LoVo (cell line): ENCODE measurements at places on chromosomes 11 and 22.

DNA sequence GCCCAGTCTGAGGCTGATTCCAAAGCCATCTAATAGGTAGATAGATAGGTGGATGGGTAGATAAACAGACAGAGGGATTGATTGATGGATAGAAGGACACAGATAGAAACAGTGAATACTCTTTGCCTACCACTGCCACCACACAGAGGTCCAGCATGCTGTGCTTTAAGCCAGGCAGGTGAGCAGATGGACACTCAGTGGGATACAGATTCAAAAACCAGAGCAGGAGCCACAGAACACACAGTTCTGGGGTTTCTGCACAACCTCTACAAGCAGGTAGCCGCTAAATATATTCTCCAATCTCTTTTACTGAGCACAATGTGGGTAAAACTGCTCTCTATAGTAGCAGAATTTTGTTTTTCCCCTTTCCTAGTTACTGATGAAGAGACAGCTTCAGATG lies 20.5 kb upstream of the JHY start:
- DNase-seq = no peak

GRCh38 chr11:11946878-11947277 lies 61.5 kb downstream of the DKK3 start:
- no peak for DNase-seq

DNA sequence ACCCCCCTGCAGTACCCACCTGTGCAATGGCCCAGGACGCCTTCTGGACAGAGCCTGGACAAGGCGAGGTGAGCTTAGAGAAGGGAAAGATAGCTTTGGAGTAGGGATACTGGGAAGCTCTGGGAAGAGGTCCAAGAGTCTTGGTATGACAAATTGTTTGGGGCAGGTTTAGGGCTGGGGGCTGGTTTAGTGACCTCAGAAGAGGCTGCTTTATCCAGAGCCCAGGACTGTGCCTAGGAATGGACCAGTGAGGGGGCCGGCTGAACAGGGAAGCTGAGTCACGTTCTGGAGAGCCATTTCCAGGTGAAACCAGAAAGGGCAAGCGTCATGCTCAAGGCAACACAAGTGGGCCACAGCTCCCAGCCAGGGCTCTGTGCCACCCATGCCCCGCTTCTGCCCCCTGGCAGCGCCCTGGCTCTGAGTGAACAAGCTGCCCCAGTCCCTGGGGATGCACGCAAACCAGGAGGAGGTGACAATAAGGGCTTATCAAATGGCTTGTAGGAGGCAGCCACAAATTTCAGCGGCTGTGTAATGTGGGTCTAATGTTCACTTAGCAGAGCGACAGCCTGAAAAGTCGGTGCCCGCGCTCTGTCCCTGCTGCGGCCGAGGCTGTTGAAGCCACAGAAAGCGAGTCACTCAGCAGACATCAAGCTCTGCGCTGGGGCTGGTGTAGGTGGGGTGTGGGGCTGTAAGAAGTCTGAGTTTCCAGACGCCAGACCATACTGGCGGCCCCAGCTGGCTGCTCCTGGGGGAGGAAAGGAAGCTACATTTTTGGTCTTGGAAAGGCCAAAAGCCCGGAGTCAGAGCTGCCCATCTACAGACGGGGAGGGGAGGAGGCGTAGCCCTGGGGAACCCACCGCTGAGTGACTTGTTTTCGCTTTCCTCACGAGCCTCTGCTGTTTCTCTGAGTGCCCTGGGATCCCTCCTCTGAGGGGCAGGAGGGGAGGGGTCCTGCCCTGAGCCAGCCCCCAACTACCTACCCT lies 18.3 kb upstream of the SYT7 start:
- DNase-seq = no peak

- DNase-seq = no peak
Observed at GRCh38 chr11:79456501-79456900, 15.7 kb upstream of the TENM4 start.

DNA sequence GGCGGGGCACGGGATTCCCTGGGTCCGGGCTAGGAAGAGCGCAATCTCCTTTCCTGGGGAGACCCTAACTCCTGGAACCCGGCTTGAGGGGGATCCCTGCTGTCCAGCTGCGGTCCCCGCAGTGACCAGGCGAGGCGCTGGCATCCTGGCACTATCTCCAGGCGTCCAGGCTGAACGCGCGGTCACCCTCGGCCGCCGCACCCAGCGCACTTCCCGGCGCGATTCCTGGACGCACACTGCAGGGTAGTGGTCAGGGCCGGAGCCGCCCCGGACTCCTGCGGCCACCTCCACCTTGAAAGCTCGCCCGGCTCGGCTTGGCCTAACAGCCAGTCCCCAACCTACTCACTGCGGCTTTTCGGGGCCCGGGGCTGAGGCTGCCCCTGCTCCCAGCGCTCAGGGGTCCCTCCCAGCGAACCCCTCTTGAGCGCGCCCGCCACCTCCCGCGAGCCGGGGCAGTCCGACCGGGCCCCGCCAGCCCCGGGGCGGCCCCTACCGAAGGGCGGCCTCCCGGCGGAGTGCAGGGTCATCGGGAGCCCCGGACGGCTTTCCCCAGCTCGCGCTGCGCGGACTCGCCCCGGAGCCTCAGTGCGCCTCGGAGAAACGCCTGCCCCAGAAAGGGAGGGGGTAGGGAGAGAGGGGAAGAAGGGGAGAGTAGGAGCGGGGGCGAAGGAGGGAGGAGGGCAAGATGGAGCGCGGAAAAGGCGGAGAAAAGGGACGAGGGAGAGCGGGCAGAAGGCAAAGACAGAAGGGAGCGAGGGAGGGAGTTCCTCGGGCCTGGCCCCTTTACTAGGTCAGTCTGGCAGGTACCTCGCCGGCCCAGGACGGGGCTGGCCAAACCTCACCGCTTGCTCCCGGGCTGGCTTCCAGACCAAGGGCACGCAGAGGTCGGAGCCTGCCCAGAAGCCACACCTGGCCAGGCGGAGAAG lies 1.0 kb downstream of the POU2AF3 start:
- DNase-seq = peak; percentile 61

DNA sequence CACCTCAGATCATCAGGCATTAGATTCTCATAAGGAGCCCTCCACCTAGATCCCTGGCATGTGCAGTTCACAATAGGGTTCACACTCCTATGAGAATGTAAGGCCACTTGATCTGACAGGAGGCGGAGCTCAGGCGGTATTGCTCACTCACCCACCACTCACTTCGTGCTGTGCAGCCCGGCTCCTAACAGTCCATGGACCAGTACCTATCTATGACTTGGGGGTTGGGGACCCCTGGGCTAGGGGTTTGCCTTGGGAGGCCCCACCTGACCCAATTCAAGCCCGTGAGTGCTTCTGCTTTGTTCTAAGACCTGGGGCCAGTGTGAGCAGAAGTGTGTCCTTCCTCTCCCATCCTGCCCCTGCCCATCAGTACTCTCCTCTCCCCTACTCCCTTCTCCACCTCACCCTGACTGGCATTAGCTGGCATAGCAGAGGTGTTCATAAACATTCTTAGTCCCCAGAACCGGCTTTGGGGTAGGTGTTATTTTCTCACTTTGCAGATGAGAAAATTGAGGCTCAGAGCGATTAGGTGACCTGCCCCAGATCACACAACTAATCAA lies 2.2 kb downstream of the APOC3 start:
- DNase-seq = no peak

GRCh38 chr11:34988294-34989255 lies 72.2 kb downstream of the PDHX start:
- DNase-seq = no peak

DNA sequence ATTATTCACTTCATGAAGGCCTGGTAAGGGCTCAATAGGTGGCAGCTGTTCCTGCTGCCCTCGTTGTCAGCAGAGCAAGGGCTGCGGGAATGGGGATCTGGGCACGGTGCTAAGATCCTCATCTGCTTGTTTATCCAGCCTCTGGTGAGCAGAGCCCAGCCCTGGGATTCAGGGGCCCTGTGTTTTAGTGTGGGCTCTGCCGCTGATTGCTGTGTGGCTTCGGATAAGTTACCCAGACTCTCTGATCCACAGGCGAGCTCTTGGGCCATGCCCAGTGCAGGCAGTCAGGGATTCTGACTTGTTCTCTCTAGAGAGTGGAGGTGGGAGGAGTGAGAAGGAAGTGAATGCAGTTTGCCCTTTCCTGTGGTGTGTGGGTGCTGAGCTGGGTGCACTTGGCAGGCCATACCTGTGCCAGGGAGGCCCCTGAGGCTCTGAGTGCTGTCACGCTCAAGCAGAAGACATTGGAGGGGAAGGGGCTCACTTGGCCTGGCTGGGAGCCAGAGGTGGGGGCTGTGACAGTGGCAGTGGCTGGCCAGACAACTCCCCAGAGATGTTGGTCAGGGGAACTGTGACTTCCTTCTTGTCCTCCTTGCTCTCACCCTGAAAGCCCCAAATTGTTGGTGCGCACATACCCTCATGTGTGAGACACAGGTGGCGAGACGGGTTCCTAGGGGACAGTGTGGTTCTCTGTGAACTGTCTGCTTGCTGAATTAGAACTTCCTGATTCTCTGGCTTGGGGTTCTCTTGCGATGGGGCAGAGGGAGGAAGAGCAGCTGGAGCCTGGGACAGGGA lies 43.7 kb downstream of the CD82 start:
- DNase-seq = no peak

DNA sequence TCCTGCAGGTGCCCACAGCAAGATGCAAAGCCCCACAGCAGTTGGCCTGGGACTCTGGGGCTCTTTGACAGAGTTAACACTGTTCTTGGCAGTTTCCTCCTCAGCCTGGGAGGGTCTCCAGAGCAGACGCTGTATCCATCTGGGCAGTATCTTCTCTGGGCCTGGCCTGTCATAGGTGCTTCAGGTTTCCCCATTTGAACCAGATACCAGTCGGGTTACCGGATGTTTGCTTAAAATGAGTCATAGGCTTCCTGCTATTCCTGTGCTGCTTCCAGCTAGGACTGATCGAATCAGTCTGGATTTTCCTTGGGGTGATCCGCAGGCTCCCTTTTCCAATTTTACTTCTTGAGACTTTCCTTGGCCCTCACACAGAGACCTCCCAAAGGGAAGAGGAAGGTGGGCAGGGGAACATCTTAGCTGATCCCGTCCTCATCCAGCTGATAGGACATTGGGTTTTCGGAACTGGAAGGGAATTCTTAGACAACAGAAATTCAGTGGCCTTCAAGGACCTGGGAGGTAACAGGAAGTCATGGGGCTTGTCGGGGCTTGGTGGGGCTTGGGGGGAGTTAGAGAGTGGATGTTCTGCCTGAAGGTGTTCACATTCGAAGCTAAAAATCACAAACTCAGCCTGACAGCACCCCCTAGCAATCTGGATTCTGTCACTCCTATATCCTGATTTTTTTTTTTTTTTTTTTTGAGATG lies 2.4 kb upstream of the RANGAP1 start:
- peak; percentile 85 for DNase-seq

DNA sequence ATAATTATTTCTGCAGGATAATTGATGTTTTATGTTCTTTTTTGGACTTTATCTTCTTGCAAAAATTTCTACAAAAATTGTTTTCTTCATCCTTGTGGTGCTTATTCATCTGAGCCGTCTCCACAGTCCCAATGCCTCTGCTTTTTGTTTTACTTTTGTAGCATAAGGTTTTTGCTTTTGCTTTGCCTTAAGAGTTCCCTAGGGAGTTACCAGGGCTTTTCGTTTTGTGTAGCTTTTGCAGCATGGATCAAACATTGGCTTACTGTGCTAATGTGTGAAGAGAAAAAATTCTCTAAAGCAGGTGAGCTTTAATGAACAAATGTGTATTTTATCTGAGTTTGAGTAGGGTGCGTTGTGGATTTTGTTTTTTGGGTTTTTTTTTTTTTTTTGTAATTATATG lies 11.8 kb downstream of the XBP1 start:
- no peak for DNase-seq

- peak; percentile 4 for DNase-seq
Observed at GRCh38 chr11:7449211-7449840, 36.0 kb upstream of the OLFML1 start.

DNA sequence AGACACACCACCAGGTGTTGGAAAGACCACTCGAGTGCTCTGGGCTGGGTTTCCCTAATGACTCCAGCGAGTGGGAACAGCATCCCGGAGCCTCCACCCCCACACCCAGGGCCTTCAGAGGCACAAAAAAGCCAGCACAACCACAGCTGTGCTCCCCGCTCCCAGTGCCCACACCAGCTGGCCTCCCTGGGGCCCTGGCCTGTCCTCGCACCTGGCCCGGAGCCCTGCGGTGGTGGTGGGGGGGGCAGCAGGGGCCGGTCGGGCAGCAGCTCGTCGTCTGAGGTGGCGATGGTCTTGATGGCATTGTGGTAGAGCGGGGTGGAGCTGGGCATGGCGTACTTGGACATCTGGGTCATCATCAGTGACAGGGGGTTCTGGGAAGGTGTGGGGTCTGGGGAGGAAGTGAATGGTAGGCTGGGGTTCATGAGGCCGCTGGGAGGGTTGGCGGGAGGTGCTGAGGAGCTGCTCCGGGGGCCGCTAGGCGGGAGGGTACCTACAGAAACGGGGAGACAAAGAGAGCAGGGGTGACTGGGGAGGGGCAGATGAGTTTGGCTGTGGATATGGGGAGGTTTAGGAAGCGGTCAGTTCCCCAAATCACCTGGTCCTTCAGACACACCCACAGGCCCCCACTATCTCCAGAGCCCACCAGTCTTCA lies 16.1 kb downstream of the CXCR5 start:
- DNase-seq = no peak

GRCh38 chr22:21990445-21991303 lies 8.1 kb upstream of the TOP3B start:
- no peak for DNase-seq

DNA sequence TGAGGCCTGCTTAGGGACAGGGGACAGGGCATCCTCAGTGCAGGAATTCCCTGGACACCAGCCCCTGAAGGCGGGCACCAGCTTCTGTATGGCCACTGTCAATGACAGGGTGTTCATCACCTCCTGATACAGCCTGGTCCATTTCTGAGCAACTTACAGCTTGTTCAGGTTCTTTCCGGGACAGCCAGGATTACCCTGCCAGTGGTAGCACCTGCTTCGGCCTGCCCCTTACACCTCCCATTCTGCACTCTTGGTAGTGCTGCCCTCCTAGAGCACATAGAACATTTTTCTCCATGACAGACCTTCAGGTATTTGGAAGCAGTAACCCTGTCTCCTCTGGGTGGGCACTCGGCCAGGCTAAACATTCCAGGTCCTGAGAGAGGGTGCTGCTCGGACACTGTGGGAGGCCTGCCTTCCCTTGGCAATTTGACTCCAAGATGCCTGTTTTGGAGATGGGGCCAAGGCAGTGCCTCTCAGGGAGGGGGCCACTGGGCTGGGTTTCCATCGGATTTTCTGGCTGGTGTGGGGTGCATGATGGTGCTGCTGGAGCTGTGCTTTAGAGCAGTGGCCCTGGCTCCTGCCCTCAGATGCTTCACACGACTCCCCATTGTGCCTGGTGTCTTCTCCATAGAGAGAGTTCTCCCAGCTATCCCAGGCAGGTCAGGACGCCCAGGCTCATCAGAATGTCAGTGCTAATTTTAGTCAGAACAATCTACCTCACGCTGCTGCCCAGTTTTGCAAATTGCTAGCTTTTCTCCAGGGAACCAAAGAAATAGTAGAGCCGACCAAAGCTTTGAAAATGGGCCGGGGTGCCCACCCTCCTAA lies 1.2 kb downstream of the GAL3ST3 start:
- no peak for DNase-seq

- DNase-seq = no peak
Observed at GRCh38 chr22:42270176-42270509, 310 bp downstream of the TCF20 start.

DNA sequence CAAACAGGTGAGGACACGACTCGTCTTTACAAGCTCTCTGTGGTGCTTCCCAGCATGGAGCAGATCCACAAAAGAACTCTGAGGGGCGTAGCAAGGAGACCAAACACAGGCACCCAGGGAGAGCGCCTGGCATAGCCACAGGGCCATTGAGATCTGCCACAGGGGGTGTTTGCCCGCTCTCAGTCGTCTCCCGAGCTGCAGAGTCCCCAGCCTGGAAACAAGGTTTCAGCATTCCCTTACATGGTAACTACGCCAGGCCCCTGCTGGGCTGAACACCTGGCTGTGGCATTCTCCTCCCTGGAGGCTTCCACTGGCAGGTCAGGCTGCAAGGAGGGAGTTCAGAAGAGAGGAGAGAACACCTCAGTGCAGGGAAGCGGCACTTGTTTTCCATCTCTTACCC lies 962.1 kb downstream of the NTM start:
- DNase-seq = no peak
